ENCODE measurements at places on chromosomes 11 and 22. TPM values are rescaled to one million over a fixed set of nuclear protein-coding genes. Genes with fewer than 3 reads are reported as not detected.
A peak's percentile ranks its signal among the peaks of the same experiment; 100 is the strongest.

The FAM180B gene
- total RNA-seq: not detected

The APOBEC3B gene
- 4.5 TPM for total RNA-seq

The TIMP3 gene
- 63.3 TPM for total RNA-seq

The TMX2 gene
- total RNA-seq: 139 TPM

The FOLR2 gene
- not detected for total RNA-seq

The CLDN25 gene
- total RNA-seq: not detected

The NAALAD2 gene
- total RNA-seq: not detected

The SOX10 gene
- not detected for total RNA-seq

DNA sequence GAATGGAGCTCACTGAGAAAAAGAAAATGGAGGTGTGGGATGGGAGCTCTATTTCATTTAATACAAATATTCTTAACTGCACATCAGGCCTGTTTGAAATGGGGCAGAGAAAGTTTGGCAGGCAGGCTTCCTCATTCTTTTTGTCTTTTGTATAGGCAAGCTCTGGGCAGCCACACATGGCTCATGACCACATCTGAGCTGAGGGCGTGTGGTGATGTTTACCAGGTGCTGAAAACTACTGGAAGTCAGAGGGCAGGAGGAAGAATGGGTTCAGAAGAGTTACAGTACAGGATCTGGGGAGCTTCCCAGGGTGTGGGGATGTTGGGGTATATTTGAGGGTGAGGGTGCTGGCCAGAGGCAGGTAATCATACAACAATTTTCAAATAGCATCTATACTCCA is 66.3 kb upstream of the NAV2 start:
- DNase-seq: no peak

GRCh38 chr22:44347080-44347479 is 34.3 kb upstream of the SHISAL1 start:
- no peak for DNase-seq

DNA sequence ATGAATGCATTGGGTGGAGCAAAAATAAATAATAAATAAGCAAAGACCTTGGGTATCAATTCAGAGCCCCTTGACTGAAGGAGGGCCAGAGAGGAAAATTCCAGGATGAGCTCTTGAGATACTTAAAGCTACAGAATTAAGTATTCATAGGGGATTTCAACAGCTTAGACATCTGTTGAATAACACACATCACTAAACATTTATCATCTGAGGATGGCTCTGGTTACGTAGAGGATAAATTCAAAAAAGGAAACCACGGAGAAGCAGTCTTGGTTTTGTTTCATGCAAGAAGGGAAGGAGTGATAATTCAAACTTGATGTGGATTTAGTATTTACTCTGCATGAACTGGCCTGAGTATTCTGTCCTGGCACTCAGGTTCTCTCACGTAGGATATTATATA is 29.8 kb downstream of the ARHGAP42 start:
- DNase-seq: no peak

GRCh38 chr22:48372390-48372789 is 1455.3 kb downstream of the BRD1 start:
- DNase-seq: no peak

DNA sequence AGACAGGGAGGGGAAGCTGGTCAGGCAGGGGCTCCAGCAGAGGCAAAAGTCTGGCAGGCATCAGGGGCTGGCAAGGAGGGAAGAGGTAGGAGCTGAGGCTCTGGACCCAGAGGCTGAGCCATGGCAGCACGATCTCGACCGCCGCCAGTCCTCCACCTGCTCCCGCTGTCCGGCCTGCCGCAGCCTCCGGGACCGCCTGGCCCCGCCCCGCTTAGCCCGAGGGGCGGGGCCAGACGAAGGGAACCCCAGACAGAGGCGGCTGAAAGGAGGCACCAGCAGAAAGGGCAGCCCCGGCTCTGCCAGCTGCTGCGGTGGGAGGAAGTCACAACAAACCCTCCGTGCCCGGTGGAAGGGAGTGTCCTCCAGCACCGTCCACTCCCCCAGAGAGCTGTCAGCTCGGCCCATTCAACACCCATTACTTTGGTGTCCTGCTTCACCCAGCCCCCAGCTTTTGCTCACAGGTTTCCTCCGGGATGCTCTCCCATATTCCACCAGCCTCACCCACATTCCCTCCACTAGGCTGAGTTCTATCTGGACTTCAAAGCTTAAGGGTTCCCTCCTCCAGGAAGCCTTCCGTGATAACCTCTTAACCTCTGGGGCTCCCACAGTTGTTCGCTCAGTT is at the start of gene MFNG:
MFNG (minus strand) TSS at position 161 of the 622 bp plus-strand sequence. CDS start 207 bp downstream, outside the sequence.
- peak; percentile 19 for DNase-seq

GRCh38 chr22:29266564-29267461 is 968 bp downstream of the RHBDD3 start:
- peak; percentile 52 for DNase-seq

- DNase-seq: no peak
Observed at GRCh38 chr11:122836916-122837315, 1.4 kb upstream of the CRTAM start.

- DNase-seq: no peak
Observed at GRCh38 chr11:32422545-32422944, 12.8 kb downstream of the WT1 start.

DNA sequence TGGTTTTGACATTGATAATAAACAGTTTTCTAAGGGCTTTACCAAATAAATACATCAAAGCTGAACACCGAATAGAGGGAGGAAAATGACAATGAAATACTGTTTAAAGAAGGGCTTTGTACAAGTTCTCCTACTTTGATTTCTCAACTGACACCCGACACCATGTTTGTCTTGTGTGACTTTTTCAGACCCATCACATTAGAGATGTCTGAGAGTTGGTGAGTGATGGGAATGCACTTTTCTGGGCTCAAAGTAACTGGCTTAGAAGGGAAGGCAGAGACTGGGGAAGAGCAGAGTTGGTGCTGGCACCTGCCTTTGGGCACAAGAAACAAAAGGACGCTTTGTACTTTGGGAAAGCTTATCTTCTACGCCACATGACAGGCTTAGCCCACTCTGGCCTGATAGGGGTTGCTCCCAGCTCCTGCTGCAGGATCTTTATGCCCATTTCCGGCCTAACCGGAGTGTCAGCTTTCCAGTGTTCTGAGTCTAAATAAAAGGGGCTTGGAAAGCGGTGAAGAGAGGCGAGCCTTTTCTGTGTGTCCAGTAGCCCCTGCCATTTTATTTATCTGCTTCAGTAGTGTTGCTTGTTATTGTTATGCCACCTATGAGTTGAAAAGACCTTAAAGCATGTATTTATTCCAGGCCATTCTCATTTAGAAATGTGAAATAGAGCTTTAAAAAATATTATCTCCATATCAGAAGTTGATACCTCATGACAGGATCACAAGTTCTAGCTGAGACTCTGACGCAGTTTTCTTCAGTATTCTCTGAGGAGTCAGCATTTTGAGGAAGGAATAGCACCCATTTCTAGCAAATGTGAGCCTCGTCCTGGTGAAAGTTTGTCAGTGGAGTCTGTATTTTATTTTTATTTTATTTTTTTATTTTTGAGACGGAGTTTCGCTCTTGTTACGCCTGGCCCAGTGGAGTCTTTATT is 24.2 kb downstream of the KREMEN1 start:
- DNase-seq: no peak

DNA sequence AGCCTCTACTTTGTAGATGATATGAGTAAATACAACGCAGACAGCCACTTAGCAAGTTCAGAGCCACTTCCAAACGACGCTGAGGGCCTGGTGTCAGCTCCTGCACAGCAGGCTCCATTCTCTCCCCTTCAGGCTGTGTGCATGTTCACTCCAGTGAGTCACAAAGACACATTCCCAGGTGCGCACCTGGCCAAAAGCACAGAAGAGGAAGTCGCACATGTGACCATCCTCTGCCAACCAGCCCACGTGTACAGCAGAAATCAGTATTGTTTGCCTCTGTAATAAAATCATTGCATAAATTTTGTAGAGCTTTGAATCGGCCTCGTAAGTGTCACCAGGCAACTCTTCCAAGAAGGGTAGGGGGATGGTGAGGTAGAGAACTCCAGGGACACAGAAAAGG is 19.5 kb upstream of the TPH1 start:
- no peak for DNase-seq

DNA sequence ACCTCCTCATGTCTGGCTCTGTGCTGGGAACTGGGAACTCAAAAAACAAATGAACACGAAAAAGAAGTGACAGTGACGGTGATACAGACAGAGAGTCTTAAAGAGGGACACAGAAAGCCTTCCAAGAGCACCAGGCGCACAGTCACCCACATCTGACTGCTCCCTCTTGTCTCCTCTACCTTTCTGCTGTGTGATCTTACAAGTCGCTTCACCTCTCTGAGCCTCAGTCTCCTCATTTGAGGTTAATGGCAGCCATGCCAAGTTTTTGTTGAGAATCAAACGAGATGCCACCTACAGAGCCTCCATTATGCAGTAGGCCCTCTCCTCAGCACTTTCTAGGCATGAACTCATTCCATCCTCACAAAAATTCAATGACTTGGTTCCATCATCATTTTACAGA is 3.7 kb downstream of the LRRC32 start:
- no peak for DNase-seq

- no peak for DNase-seq
Observed at GRCh38 chr11:88178191-88178590, 2.9 kb upstream of the RAB38 start.

GRCh38 chr11:46339816-46340215 is 7.4 kb upstream of the DGKZ start:
- DNase-seq: no peak

DNA sequence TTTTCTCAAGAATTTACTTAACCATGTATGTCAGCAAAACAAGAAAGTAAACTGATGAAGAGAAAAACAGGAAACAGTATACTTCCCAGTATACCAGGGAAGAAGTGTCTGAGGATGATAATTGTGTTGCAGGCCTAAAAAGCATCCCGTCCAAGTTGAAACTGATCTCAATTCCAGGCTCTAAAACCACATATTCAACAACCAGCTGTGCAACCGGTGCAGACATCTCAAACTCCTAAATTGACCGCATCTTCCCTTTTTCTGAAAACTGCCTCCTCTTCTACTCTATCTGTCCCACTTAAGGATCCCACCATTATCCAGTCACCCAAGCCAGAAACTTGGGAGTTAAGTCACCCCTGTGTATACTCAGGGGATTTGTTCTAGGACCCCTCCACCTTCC is 47.2 kb downstream of the CCDC83 start:
- no peak for DNase-seq
